ENCODE measurements at places on chromosomes 5 and 9. TPM values are rescaled to one million over a fixed set of nuclear protein-coding genes. Genes with fewer than 3 reads are reported as not detected.

Gene PITX1
- 31.1 TPM for total RNA-seq

Gene MEIKIN
- not detected for total RNA-seq

Gene C9orf50
- not detected for total RNA-seq

Gene GBGT1
- 2.0 TPM for total RNA-seq

Gene SLC36A3
- not detected for total RNA-seq

Gene SLC45A2
- not detected for total RNA-seq

Data from A549 treated with Hydrocortisone at 1 μM for 4 hours (cell line).